ENCODE measurements at places on chromosomes 13 and 19.
A peak's percentile ranks its signal among the peaks of the same experiment; 100 is the strongest.

DNA sequence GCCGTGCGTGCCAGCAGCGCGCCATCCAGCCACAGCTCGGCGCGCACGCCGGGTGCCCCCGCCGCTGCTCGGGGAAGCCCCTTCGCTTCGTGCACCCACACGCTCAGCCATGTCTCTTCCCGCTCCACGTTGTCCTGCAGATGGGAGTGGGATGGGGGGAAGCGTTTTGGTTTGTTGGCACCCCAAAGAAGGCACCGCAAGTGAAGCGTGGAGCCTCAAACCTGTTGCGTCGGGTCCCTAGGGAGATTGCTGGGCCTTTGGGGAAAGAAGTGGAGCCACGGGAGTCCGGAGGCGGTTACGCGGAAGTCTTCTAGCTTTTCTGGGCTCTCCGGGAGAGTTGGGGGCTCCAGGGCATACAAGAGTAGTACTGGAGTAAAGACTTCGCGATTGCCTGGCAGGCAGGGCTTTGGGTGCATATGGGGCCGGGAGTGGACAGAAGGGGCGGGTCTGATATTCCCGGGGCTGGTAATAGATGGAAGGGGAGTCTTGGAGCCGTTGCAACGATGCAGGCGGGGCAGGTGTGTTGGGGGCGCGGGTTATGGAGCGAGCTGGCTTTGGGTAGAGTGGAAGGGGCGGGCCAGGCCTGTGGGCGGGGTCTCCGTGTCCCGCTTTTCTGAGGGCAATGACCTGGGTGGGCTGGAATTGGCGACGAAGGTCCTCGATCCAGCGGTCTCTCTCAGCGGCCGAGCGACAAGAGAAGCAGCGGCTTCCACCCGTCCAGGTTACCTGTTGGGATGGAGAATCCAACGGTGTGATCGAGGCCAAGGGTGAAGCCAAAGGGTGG is 6.5 kb downstream of the RASAL3 start:
- DNase-seq = no peak

DNA sequence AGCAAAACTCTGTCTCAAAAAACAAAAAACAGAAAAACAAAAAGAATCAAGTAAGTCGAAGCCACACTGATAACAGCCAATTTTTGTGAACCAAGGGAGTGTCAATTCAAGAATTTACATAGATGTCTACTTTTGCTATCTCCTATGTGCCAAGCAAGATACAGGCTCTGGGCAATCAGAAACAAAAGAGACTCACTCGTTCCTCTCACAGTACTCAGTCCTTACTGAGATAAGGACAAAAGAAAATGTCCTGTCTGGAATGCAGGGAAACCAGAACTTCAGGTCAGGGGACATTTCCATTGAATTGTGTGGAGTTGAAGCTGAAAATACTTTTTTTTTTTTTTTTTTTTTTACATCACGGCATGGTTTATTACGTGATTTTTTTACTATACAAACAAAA is 53.0 kb downstream of the NLRP12 start:
- no peak for DNase-seq

- DNase-seq = no peak
Observed at GRCh38 chr13:35699825-35700510, 223.5 kb upstream of the MAB21L1 start.

DNA sequence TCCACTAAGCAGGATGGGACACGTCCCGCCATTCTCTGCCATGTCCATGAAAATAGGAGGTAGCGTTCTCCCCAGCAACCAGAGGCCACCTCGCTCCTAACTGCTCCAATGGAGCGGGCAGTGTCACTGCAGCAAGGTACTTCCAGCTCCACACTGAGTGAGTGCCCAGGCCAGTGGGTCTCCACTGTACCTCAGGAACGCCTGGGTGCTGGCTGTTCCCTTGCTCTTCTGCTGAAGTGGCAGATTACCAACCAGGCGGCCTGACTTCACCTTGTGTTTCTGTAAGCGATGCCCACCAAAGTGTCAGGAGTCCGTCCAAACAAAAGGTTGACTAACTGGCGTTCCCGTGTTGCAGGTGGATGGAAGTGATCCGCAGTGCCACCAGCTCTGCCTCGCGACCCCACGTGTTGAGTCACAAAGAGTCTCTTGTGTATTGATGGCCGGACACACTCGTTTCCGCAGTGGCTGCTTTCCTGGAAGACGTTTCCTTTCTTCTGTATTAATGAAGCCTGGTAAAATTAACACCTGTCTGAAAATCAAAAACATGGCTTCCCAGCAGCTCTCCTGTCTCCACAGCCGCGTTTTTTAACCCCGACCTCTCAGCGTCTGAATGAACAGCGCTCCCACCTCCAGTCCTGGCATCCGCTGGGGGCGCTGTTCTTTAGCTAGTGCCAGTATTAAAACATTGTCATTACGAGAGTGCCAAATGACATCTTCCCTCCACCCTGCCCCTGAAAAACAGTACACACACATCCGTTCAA is 128.8 kb downstream of the STK24 start:
- peak; percentile 72 for DNase-seq

DNA sequence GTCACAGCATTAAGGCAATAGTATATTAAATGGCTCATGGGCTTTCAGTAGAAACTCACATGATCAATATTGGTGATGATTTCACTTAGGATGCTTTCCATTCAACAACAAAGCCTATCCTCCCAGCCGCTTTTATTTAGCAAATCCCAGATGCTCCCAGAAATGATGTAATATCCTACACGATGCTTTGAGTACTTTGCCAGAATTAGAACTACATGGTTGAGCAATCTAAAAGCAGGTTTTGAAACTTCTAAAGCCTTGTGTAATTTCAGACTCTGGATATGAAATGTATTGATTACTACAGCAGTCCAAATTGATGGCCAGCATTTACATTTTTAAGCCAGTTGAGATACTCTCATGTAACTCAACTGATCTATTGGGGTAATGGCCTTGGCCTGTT is 13.6 kb downstream of the DLEU7 start:
- DNase-seq = no peak

GRCh38 chr13:92175330-92175729 is 776.9 kb downstream of the GPC5 start:
- DNase-seq = peak; percentile 22

- no peak for DNase-seq
Observed at GRCh38 chr19:51407511-51408131, 9.8 kb downstream of the SIGLEC10 start.

- DNase-seq = no peak
Observed at GRCh38 chr13:101116341-101116740, 300.0 kb downstream of the NALCN start.

GRCh38 chr19:38744298-38744681 is at the start of gene CAPN12:
CAPN12 (minus strand) TSS chr19:38744474; CDS start chr19:38744165, 309 bp downstream.
- no peak for DNase-seq

DNA sequence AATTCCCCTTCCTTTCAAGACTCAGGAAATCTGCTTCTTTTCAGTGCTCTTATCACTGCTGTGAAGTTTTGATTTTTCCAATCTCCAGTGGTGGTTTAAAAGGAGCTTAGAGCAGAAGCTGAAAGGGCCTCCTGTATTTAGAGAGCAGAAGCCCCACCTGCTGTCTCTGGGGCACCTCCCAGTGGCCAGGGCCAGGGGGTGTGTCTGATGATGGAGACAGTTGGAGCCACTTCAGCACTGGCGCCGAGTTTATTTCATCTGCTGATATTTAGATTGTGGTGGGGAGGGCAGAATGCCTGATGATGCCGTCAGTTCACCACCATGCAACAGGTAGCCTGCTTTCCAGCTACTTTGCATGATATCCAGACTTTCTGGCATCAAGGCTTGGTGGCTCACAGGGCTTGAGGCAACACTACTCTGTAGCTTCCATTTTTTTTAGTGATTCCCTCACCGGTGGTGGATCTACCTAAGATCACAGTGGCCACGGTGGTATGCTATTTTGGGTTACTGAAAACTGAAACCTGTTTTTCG is 371.9 kb downstream of the KCNRG start:
- DNase-seq = no peak

Measured in endothelial cell (in vitro differentiated cells).